Colonic mucosa (tissue), 4 donors: ENCODE measurements at places on chromosomes 7 and 10. TPM values are rescaled to one million over a fixed set of nuclear protein-coding genes. Genes with fewer than 3 reads are reported as not detected.

DNA sequence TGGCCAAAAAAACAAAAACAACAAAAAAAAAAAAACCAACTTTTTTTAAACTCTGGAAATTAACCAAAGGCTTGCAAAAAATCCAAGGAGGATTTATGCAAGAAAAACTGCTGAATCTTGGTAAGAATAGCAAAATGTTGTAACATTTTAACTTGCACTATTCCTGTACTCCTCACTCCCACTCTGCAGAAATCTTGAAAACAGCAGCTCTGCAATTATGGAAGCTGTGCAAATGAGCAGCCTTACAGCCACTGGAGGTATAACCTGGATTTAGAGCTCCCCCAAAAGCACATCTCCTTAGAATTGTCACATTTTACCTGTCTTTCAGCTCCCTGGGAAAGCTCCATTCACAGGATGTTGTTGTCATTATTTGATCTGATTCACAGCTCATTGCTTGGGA is 41.8 kb upstream of the LRGUK start:
- H3K27me3 ChIP-seq: no peaks in the 10 kb centered on the region
- H3K4me3 ChIP-seq: no peak overlapping the region
- DNase-seq: no peak
- no peaks in the 10 kb centered on the region for H3K36me3 ChIP-seq
- H3K27ac ChIP-seq: no peak overlapping the region

DNA sequence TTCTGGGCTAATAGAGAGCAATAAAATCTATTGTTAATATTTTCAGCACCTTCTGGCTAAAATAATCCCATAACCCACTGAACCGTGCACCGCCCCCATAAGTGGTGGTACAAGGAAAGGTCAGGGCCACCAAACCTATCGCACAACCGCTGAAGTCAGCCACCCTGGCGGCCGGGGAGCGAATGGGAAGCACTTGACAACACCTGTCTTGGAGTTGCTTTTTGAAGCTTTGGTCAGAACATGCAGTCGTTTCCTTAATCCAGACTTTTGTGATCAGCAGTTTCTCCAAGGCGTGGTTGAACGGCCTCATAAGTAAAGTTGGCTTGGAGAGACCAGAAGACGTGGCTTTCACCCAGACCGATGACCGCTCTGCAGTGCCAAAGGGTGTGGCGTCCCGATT is 97.4 kb downstream of the DNAJB6 start:
- no peak overlapping the region for H3K27ac ChIP-seq
- H3K4me3 ChIP-seq: no peak overlapping the region
- no peaks in the 10 kb centered on the region for H3K36me3 ChIP-seq
- DNase-seq: no peak
- no peaks in the 10 kb centered on the region for H3K27me3 ChIP-seq

- no peaks in the 10 kb centered on the region for H3K4me1 ChIP-seq
- H3K27ac ChIP-seq: no peak overlapping the region
- no peak for DNase-seq
- no peak overlapping the region for H3K4me3 ChIP-seq
- no peaks in the 10 kb centered on the region for H3K27me3 ChIP-seq
Observed at GRCh38 chr7:7884855-7885254, 83.7 kb upstream of the GLCCI1 start.

- no peak overlapping the region for H3K4me3 ChIP-seq
- H3K4me1 ChIP-seq: no peaks in the 10 kb centered on the region
- H3K27me3 ChIP-seq: no peaks in the 10 kb centered on the region
- DNase-seq: no peak
Observed at GRCh38 chr7:45325378-45325777, 167.8 kb downstream of the RAMP3 start.

- H3K36me3 ChIP-seq: no peaks in the 10 kb centered on the region
- DNase-seq: no peak
- no peaks in the 10 kb centered on the region for H3K27me3 ChIP-seq
- H3K4me3 ChIP-seq: no peak overlapping the region
- no peak overlapping the region for H3K27ac ChIP-seq
- peaks cover 4% of the 10 kb centered on the region for H3K4me1 ChIP-seq
Observed at GRCh38 chr10:96263176-96263575, 8.2 kb downstream of the BLNK start.

- H3K36me3 ChIP-seq: no peaks in the 10 kb centered on the region
- no peaks in the 10 kb centered on the region for H3K27me3 ChIP-seq
- peak overlapping the region; percentile 53 for H3K27ac ChIP-seq
- H3K4me3 ChIP-seq: peak overlapping the region; percentile 86
- DNase-seq: no peak
Observed at GRCh38 chr7:151232917-151233701, 826 bp downstream of the CHPF2 start.

Gene TAS2R41
- not detected for total RNA-seq

DNA sequence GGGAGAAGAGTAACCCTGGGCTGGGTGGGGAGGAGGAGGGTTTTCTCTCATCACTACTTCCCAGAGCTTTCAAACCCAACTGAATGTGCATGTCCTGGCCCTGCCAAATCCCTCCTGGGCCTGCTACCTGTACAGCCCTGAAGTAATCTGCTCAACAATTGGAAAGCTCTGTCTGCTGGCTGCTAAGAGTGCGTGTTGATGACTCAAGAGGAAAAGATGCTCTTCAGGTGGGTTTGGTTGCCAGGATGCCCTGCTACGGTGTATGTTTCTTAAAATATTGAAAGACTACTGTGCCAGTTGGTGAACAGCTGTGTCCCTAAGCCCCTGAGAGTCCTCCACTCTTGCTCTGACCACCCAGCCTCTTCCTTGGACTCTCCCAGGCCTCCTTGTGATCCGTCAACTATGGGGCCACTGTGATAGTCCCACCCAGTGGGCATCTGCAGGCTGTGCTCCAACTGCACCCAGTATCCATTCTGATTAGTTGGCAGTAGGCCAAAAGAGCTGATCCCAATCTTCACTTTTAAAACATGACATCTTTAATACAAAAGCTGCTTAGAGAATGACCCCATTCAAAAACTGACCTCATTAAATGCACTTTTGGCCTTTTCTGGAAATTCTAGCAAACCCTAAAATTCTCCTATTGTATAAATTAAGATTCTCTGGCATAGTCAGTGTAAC is 85.6 kb downstream of the AOAH start:
- H3K27me3 ChIP-seq: no peaks in the 10 kb centered on the region
- no peak overlapping the region for H3K27ac ChIP-seq
- no peaks in the 10 kb centered on the region for H3K4me1 ChIP-seq
- H3K36me3 ChIP-seq: no peaks in the 10 kb centered on the region
- no peak for DNase-seq
- H3K4me3 ChIP-seq: no peak overlapping the region

DNA sequence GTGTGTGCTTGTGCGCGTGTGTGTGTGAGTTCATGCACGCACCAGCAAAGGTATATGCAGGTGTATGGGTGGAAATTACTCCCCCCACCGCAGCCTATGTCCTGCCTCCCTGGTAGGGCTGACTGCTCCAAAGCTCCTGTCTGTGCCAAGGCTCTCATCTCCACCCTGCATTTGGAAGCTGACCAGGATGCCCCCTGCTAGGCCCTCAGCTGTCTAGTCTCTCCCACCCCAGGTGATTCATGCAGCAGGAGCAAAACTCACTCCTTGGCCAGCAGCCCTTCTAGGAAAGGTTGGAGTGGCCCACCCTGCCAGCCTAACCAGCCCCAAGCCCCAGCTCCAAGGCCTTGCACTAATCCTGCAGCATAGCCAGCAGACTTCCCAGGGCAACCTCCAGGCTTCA is 148.4 kb downstream of the GRID1 start:
- H3K4me1 ChIP-seq: no peaks in the 10 kb centered on the region
- no peaks in the 10 kb centered on the region for H3K36me3 ChIP-seq
- no peaks in the 10 kb centered on the region for H3K27me3 ChIP-seq
- no peak for DNase-seq
- no peak overlapping the region for H3K4me3 ChIP-seq
- H3K27ac ChIP-seq: no peak overlapping the region

Gene ZDHHC6
- 50.7 TPM for total RNA-seq

GRCh38 chr7:101717628-101718357 is 88.7 kb upstream of the MYL10 start:
- peak; percentile 61 for DNase-seq
- H3K27ac ChIP-seq: no peak overlapping the region
- H3K4me3 ChIP-seq: no peak overlapping the region
- H3K4me1 ChIP-seq: no peaks in the 10 kb centered on the region

Gene CDC14C
- not detected for total RNA-seq

Gene CFAP70
- 0.72 TPM for total RNA-seq

- H3K36me3 ChIP-seq: no peaks in the 10 kb centered on the region
- no peaks in the 10 kb centered on the region for H3K4me1 ChIP-seq
Observed at GRCh38 chr7:45625067-45625466, 50.9 kb downstream of the ADCY1 start.

GRCh38 chr10:2476812-2477553 is 590.4 kb upstream of the PFKP start:
- no peak for DNase-seq
- no peak overlapping the region for H3K27ac ChIP-seq

- no peak overlapping the region for H3K27ac ChIP-seq
- DNase-seq: no peak
Observed at GRCh38 chr10:51760864-51761640, 61.7 kb upstream of the CSTF2T start.

GRCh38 chr10:88835910-88836221 is 15.8 kb downstream of the ANKRD22 start:
- no peak for DNase-seq
- H3K4me3 ChIP-seq: no peak overlapping the region
- H3K36me3 ChIP-seq: no peaks in the 10 kb centered on the region
- H3K27ac ChIP-seq: no peak overlapping the region
- no peaks in the 10 kb centered on the region for H3K4me1 ChIP-seq

- no peaks in the 10 kb centered on the region for H3K4me1 ChIP-seq
- no peak overlapping the region for H3K4me3 ChIP-seq
- peak; percentile 1 for DNase-seq
Observed at GRCh38 chr10:78314651-78315050, 281.0 kb downstream of the RPS24 start.

Gene SPDYE6
- not detected for total RNA-seq

DNA sequence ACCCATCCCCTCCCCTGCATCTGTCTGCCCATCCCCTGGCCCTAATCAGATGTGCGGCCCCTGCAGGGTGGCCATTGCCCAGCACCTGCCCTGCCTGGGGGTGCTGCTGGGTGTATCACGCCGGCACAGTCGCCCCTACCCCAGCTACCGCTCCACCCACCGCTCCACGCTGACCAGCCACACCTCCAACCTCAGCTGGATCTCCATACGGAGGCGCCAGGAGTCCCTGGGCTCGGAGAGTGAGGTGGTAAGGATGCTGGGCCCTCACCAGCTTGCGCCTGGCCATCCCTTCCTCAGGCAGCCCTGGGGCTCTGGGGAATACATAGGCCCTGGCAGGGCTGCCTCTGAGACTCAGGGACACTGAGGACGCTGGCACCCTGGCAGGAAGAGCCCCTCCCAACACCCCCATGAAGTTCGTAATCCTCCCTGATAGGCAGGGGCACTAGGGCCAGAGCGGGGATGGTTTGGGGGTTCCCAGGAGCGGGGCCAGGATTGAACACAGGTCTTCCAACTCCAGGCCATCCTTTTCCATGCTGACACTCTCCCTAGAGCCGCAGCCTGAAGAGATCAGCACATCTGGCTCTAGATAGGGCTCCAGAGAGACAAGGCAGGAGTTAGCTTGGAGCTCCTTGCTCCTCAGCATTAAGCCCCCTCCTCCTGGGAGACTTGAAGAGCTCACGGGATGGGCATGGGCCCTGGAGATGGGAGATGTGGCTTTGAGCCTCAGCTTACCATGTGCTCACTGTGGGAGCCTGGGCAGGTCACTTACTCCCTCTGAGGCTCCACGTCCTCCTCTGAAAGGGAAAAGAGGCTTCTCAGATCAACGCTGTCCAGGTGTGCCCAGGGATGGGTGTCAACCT is 5.9 kb upstream of the LDB3 start:
- no peak overlapping the region for H3K4me3 ChIP-seq
- H3K27me3 ChIP-seq: no peaks in the 10 kb centered on the region
- no peak for DNase-seq
- no peaks in the 10 kb centered on the region for H3K4me1 ChIP-seq
- H3K36me3 ChIP-seq: no peaks in the 10 kb centered on the region
- H3K27ac ChIP-seq: no peak overlapping the region

Gene ANKRD30A
- not detected for total RNA-seq

Gene PIK3CG
- total RNA-seq: 2.3 TPM

DNA sequence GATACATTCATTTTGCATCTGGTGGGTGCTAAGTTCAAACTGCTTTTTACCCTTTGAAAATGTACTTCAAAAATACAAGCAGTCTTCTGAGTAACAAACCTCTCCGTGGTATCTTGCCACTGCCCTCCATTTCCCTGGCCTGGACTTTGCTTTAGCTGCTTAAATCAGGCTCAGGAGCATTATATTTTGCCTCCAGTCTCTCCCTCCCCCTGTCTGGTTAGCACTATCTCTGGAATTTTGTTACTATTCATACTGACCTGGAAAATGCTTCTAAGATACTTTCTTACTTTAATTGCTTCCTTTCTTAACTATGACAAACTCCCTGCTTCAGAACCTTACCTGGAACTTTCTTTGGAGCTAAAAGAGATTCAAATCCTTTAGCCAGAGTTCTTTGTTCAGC is 369.8 kb downstream of the GFRA1 start:
- DNase-seq: no peak
- no peaks in the 10 kb centered on the region for H3K4me1 ChIP-seq
- no peaks in the 10 kb centered on the region for H3K36me3 ChIP-seq

DNA sequence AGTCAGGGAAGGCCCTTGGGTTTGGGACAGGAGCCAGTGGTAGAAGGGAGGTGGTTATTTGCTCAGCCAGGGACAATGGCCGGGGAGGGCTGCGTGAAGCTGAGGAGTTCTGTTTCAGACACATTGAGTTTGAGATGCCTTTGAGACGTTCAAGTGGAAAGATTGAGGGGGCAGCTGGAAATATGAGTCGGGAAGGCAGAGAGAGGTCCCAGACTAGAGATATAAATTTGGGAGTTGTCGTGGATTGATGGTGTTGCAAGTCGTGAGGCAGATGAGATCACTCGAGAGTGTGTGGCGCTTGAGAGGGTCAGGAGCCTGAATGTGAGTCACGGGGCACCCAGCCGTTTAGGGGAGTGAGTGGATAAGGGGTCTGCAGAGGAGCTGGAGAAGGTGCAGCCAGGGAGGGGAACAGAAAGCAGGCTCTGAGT is 73.3 kb downstream of the ZMIZ1 start:
- no peaks in the 10 kb centered on the region for H3K27me3 ChIP-seq
- H3K36me3 ChIP-seq: no peaks in the 10 kb centered on the region
- DNase-seq: no peak
- H3K4me1 ChIP-seq: peaks cover 12% of the 10 kb centered on the region
- peak overlapping the region; percentile 12 for H3K27ac ChIP-seq

DNA sequence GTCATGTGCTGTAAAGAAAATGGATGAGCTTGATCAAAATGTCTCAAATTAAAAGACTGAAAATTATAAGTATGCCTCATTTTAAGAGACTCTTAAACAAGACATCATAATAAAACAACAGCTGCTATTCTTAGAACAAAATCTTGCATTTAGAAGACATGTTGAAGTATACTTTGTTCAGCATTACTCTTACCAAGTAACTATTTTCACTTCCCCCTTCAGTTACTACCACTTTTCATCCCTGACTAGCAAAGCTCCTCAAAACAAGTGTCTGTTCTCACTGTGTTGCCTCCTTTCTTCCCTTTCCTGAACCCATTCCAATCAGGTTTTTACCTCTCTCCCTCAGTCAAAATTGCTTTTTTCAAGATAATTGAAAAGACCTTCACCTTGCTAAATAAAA is 31.6 kb downstream of the ELAPOR2 start:
- H3K36me3 ChIP-seq: no peaks in the 10 kb centered on the region
- H3K4me3 ChIP-seq: no peak overlapping the region
- DNase-seq: no peak
- no peaks in the 10 kb centered on the region for H3K4me1 ChIP-seq
